ENCODE measurements at places on chromosomes 13 and 19. TPM values are rescaled to one million over a fixed set of nuclear protein-coding genes. Genes with fewer than 3 reads are reported as not detected.

DNA sequence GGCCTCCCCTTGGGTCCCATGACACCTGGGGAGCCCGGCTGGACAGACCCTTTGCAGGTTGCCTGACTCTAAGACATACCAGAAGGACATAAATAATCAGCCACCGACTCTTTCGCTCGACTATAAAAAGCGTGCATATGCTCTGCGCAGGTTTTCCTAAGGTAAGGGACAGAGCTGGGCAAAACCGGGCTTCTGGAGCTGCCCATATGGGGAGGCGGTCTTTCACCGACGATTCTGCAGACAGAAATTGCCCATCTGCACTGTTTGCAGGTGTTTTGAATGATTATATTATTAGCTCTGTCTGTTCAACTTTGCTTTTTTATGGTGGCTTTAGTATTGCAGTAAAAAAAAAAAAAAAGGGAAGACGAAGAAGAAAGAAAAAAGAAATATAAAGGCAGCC is 347.2 kb downstream of the TSHZ3 start:
- no peak for DNase-seq

ATP4A gene
- not detected for polyA plus RNA-seq

DNA sequence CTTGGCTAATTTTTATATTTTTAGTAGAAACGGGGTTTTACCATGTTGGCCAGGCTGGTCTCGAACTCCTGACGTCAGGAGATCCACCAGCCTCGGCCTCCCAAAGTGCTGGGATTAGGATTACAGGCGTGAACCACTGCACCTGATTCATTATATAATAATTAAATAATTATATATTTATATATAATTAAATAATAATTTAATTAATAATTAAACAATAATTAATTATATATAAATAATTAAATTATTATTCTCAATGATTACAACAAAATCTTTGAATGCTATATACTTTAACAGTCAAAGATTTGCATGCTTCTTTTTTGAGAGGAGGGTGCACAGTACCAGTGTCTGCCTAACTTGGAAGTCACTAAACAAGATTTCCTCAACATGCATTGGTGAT is 872.3 kb downstream of the EFNB2 start:
- DNase-seq, result no peak

FOXA3 gene
- polyA plus RNA-seq, result 0.43 TPM

DNA sequence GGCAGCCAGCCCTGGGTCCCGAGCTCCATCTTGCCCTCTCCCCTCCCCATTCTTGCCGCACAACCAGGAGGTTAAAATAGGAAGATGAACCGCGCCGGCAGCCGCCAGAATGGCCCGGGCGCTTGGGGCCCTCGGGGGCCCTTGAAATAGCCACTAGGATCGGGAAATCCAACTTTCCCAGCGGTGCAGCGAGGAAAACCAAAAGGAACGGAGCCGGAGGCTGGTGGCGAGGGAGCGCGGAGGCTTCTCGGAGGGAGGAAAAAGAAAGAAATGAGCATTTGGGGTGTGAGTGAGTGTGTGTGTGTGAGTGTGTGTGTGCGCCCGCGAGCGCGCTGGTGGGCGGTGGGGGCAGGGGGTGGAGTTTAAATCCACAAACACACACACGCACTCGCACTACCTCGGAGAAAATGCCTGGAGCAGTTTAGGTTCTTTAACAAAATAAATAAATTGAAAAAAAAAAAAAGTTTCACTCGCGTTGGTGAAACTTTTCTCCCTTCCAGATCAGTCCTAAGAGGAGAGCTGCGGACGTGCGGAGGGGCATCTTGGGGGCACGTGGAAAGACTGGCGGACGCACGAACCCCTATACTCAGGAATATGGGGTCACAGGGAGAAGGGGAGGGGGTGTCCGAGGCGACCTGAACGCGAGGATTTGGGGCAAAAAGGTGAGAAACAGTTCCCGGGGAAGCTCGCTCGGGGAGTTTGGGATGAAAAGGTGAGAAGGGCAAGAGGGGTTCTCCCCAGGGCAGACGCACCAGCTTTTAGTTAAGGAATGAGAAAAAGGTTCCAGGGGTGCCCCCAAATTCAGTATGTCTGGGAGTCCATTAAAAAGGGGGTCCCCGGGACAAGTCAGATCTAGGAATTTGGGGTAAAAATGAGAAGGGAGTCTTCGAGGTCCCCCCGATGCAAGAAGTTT is 1.3 kb downstream of the RFX2 start:
- DNase-seq, result no peak

GRCh38 chr19:49870309-49870901 is 3.0 kb upstream of the PNKP start:
- DNase-seq, result no peak

- no peak for DNase-seq
Observed at GRCh38 chr13:39345982-39346381, 257.0 kb downstream of the LHFPL6 start.

DNA sequence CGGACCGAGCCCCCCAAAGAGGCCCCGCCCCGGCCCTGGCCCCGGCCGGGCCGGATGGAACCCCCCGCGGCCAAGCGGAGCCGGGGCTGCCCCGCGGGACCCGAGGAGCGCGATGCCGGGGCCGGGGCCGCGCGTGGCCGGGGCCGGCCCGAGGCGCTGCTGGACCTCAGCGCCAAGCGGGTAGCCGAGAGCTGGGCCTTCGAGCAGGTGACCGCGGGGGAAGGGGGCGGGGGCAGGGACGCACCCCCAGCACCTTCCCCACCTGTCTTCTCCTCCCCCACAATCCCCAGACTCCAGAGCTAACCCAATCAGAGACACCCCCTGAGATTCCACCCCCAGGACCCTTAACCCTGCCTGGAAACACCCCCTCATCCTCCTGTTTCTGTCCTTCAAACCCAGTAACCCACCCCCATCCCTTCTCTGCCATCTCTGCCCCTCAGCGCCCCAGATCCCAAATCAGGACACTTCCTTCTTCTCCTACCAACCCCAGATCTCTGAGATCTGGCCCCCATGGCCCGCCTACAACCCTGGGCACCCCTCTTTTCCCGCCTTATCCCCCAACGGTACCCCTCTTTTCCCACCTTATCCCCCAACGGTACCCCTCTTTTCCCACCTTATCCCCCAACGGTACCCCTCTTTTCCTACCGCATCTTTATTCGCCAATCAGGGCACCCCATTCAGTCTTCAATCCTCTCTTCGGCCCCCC is 505 bp downstream of the ZSWIM4 start:
- no peak for DNase-seq

DNA sequence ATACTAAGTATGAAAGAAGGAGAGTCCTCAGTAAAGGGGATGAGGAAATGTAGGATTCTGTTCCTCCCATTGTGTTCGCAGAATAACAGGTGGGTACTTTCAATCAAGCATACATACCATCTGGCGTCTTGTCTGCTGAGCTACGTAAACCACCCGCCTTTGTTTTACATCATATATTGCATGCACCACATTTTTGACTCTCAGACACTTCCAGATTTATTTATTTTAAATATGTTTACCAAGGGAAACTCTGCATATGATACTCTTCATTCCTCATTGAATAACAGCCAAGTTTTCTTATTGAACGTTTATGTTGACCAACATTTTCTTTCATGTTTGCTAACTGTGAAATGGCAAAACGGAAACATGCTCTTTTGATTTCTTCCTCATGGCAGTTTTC is 174.1 kb downstream of the FGF14 start:
- DNase-seq, result no peak

DNA sequence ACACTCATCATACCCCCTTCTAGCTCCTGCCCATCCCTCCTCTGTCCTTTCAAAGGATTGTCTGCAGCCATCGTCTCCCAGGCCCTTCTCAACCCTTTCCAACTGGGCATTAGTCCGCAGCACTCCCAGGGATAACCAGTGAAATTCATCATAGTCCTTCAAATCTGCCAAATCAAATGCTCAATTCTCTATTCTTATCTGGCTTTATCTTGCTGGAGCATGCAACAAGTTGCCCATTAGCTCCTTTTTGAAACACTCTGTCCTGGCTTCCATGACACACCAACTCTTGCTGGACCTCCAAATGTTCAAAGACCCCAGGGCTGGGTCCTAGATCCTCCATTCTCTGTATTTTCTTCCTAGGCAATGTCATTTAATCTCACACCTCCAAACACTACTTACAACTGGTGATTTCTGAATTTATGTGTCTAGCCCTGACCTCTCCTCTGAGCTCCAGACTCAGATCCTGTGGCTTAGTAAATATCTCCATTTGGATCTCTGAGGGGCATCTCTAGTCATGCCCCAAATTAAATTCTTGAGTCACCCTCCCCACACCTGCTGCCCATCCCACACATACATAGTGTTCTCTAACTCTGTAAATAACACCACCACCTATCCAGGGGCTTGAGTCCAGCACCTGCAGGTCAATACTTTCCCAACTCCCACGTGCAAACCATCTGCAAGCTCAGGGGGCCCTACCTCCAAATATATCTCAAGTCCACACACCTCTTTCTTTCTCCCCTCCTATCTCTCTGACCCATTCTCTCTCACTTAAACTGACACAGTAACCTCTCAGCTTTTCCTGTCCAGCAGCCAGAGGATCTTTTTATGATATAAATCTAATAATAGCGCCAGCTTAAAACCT is 9.1 kb upstream of the ANKRD10 start:
- DNase-seq, result no peak

DNA sequence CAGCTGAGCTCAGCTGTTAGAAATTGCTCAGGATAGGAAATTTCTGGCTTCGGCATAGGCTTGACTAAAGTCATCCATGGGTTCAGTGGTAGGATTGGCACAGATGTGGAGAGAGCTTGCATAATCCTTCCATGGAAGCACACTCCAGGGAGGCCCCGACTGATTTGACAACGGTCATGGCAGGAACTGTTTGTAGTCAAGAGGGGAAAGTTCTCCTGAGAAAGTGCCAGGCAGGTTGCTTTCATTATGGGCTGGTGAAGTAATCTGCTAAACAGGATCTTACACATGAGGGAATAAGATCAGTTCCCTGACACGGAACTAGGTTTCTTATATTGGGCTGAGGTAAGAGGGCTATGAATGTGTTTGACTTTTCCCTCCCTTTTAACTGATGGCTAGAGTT is 120.1 kb downstream of the RGCC start:
- no peak for DNase-seq

DNA sequence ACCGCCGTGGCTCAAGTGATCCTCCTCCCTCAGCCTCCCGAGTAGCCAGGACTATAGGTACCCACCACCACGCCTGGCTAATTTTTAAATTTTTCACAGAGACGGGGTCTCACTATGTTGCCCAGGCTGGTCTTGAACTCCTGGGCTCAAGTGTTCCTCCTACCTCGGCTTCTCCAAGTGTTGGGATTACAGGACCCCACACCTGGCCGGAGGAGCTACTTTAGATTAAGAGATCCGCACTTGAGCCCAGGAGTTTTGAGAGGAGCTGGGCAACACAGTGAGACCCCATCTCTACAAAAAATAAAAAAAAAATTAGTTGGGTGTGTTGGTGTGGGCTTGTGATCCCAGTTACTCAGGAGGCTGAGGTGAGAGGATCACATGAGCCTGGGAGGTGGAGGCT is 9.0 kb upstream of the ZNF460 start:
- DNase-seq, result no peak

GRCh38 chr13:91845612-91846011 is 447.2 kb downstream of the GPC5 start:
- no peak for DNase-seq

GRCh38 chr19:56840451-56841192 is at the start of the genes PEG3 and ZIM2:
PEG3 (minus strand) TSS chr19:56840726; CDS start chr19:56824655, 16,071 bp downstream.
ZIM2 (minus strand) TSS chr19:56840726; CDS start chr19:56824277, 16,449 bp downstream.
- peak; percentile 71 for DNase-seq

ZSCAN4 gene
- polyA plus RNA-seq, result not detected

SIGLEC5 gene
- polyA plus RNA-seq, result 0.22 TPM

GRCh38 chr13:112071723-112072533 is 5.0 kb downstream of the SOX1 start:
- DNase-seq, result no peak

- DNase-seq, result no peak
Observed at GRCh38 chr13:45178349-45179162, 22.3 kb downstream of the KCTD4 start.

DNA sequence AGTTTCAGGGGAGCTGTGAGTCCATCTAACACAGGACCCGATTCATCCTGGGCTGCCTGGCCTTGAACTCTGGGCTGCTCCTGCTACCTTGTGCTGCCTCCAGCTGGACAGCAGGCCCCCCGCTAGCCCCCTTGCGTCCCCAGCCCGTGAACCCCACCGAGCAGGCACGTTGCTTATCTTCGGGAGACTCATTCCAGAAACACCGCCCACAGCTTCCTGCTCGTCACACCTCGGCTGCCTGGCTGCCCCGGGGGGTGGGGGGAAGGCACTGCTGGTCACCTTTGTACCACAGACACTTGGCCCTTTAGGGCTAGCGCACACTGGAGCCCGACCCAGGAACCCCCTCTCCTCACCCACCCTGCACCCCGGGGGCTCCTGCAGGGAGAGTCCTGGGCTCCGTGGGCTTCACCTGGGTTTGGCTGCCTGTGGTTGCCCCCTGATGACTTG is 48.1 kb downstream of the CRTC1 start:
- DNase-seq, result no peak

DNA sequence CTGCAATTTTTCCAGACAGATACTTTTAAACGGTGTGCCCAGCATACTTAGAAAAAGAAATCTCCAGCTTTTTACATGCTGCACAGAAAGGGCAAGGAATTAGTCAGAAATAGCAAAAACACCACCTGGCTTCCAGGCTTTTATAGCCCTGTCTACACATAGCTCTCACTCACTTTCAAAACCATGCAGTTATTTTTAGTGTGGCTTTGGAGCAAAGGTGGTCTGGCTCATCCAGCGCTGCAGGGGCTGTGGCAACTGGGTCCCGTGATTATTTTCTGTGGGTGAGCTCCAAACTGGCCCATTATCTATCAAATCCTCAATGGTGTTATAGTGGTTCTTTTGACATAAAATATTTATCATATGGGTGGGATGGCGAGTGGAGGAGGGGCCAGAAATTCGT is 57.0 kb downstream of the COL4A2 start:
- no peak for DNase-seq

RPS15 gene
- polyA plus RNA-seq, result 509 TPM

HTR2A gene
- 1.4 TPM for polyA plus RNA-seq

- no peak for DNase-seq
Observed at GRCh38 chr13:57784633-57785032, 153.1 kb downstream of the PCDH17 start.

DNA sequence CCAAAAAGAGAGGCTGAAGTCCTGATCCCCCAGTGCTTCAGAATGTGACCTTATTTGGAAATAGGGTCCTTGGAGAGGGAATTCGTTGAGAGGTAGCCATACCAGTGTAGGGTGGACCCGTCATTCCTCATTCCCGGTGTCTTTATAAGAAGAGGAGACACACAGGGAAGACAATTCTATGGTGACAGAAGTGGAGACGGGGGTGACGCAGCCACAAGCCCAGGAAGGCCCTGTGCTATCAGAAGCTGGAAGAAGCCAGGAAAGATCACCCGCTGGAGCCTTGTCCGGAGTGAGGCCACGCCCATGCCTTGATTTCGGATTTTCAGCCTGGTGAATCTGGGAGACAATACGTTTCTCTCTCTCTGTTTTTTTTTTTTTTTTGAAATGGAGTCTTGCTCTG is 2.6 kb upstream of the MYPOP start:
- DNase-seq, result no peak
